Urinary bladder (tissue), 4 donors: ENCODE measurements at places on chromosomes 16 and 17. TPM values are rescaled to one million over a fixed set of nuclear protein-coding genes. Genes with fewer than 3 reads are reported as not detected.

GRCh38 chr17:57579245-57579644 lies 165.9 kb downstream of the CCDC182 start:
- no peak for DNase-seq

The CLEC18A gene
- polyA plus RNA-seq = 0.33 TPM

DNA sequence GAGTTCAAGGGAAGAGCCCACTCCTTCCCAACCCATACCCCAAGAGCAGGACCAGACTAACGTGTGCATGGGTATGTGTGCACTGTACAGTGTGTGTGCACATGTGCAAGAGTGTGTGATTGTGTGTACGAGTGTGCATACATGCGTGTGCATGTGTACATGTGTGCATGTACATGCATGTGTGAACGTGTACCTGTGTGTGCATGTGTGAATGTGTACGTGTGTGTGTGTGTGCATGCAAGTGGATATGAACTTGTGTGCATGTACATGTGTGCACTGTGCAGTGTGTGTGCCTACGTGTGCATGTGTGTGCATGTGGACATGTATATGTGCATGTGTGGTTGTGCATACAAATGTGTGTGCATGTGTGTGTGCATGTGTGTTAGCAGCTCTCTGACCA lies 223.1 kb downstream of the RBFOX3 start:
- DNase-seq = no peak

The CDH5 gene
- 44.0 TPM for polyA plus RNA-seq

The COIL gene
- 11.7 TPM for polyA plus RNA-seq

- no peak for DNase-seq
These were observed 100.7 kb downstream of the MARF1 start for GRCh38 chr16:15542261-15542660.

DNA sequence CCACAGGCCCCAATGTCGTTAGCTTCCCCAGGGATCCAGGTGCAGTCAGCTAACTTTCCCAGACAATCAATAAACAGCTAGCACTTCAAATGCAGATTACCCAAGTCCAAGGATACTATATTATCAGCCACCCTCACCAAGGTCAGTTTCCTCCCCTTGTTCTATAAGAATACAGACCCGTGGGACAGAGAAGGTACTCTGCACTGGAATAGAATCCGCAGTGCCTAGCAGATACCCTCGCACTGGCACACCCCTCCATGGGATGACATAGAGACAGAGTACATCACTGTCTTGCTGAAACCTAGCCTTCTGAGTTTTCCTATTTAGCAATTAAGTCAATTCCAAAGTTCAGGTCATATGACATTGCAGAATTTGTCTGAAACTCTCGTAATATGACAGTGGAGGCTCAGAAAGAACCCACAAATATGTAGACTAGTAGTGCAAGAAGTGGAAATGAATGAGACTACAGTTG lies 40.0 kb upstream of the ABCA10 start:
- DNase-seq = no peak

The FOXN1 gene
- 0.13 TPM for polyA plus RNA-seq

- DNase-seq = no peak
These were observed 7.6 kb downstream of the EPN2 start for GRCh38 chr17:19244781-19245180.

The TBC1D3B gene
- 2.1 TPM for polyA plus RNA-seq

- no peak for DNase-seq
These were observed 26.7 kb upstream of the ERN1 start for GRCh38 chr17:64156670-64157069.

- DNase-seq = no peak
These were observed 722 bp downstream of the CDC27 start for GRCh38 chr17:47188271-47188875.

The ABCA8 gene
- 43.6 TPM for polyA plus RNA-seq

The CDRT4 gene
- 1.9 TPM for polyA plus RNA-seq

- DNase-seq = no peak
These were observed 20.5 kb downstream of the CLEC16A start for GRCh38 chr16:10964891-10965326.

- DNase-seq = no peak
These were observed 42.1 kb upstream of the BHLHA9 start for GRCh38 chr17:1227917-1228780.

DNA sequence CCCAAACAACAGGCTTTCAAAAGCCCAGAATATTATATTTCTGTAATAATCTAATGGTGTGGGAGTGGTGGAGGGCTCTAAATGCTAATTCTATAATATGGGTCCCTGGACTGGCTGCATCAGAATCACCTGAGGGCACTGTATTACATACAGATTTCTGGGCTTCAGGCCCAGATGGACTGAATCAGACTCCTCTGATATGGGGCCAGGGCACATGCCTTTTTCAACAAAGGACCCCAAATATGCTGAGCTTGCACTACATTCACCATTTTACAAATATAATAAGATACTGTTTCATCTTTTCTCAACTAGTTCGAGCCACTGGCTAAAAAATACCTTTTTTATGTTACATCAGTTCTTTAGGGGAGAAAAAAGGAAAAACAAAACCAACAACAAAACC lies 309.7 kb downstream of the MAP2K6 start:
- no peak for DNase-seq

GRCh38 chr16:10983159-10983558 lies 38.8 kb downstream of the CLEC16A start:
- DNase-seq = no peak

DNA sequence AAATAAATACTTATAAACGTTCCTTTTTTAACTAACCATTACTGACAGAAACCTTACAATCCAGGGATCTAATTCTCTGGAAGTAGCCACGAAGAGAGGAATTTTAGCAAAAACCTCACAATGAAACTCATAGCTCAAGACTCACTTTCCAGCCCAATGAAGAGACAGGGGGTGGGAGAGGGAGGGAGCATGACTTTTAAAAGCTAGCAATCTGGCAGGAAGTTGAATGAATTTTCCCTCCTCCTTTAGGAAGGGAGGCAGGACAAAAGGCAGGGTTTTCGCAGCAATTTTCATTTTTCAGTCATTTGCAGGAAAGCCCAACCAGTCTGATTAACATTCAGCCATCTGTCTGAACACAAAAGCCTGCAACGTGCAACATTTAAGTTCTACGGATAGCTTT lies 381.5 kb upstream of the PSMD7 start:
- no peak for DNase-seq

DNA sequence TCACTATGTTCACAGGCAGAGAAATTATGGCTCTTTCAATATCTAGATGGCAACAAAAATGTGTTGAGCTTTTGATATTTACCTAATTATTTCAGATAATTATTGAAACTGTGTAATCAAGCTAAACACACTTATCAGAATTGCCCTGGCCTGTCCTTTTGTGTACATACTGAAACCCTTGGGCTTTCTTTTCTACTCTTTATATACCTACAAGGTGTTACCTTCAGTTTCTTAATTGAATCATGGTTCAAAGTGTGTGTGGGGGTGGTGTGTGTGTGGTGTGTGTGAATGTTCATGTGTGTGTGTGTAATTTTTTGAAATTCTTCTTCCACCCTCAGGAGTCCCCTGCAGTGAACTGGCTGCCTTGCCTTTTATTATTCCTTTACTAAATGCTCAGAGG lies 506.8 kb upstream of the SOX9 start:
- no peak for DNase-seq

- DNase-seq = no peak
These were observed 34.6 kb upstream of the CDH15 start for GRCh38 chr16:89136931-89137330.

DNA sequence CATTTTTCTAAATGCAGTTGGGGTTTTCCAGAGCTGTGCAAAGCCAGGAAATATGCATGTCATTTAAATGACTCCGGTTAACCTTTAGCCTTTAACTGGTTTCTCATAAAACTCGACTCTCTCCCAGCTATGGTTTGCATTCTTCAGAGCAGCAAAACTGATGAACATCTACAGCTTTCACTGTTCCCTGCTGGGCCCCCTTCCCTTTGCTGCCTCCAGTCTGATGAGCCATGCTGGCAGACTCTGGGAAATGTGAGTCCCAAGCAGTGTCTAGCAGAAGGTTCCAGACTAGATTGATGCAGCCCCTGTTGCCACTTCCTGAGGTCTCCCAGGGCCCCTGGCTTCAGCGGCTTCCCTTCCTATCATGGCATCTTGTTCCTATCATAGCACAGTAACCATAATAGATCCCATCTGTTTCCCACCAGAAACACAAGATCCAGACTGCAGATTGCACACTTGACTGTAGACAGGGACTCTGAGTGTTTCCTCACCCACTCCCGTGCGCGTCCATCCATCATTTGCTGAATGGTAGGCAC lies 135.4 kb downstream of the CLEC16A start:
- DNase-seq = no peak

- no peak for DNase-seq
These were observed 161.3 kb upstream of the GSE1 start for GRCh38 chr16:85451641-85452363.

The CRYBA1 gene
- not detected for polyA plus RNA-seq

The PIPOX gene
- 4.6 TPM for polyA plus RNA-seq

The C17orf50 gene
- not detected for polyA plus RNA-seq

- no peak for DNase-seq
These were observed 44.1 kb downstream of the COG7 start for GRCh38 chr16:23408823-23409298.
